Right atrium auricular region (tissue), 2 donors: ENCODE measurements at places on chromosomes 3 and 15. TPM values are rescaled to one million over a fixed set of nuclear protein-coding genes. Genes with fewer than 3 reads are reported as not detected.

The LMLN gene
- 3.5 TPM for total RNA-seq

The COL6A6 gene
- total RNA-seq: 4.0 TPM

The KY gene
- 0.33 TPM for total RNA-seq

The TUSC7 gene
- total RNA-seq: not detected

The BCHE gene
- 13.5 TPM for total RNA-seq

The ZNF774 gene
- total RNA-seq: 3.7 TPM

The GABRR3 gene
- total RNA-seq: not detected

The SH2D7 gene
- total RNA-seq: not detected

The CNTN4 gene
- total RNA-seq: 5.7 TPM

The CCRL2 gene
- 0.89 TPM for total RNA-seq

The POLQ gene
- 0.28 TPM for total RNA-seq

The P2RY1 gene
- 3.1 TPM for total RNA-seq

The CD200R1 gene
- 0.83 TPM for total RNA-seq

The CACNA1D gene
- 2.7 TPM for total RNA-seq

The KNG1 gene
- total RNA-seq: 0.59 TPM

The ATP13A5 gene
- total RNA-seq: not detected

The ACKR4 gene
- 3.9 TPM for total RNA-seq

The CERS3 gene
- total RNA-seq: not detected

The DUOXA2 gene
- not detected for total RNA-seq

The PAK2 gene
- 47.5 TPM for total RNA-seq

The FEM1B gene
- total RNA-seq: 33.1 TPM

The B3GNT5 gene
- 2.0 TPM for total RNA-seq

The CLCN2 gene
- 2.7 TPM for total RNA-seq

The UNC13C gene
- 0.31 TPM for total RNA-seq

The DLEC1 gene
- 0.35 TPM for total RNA-seq

The RLBP1 gene
- not detected for total RNA-seq

The DENND4A gene
- 19.4 TPM for total RNA-seq

The MESP2 gene
- not detected for total RNA-seq

The SCAANT1 gene
- total RNA-seq: not detected

The MKRN3 gene
- total RNA-seq: 0.43 TPM

The AMT gene
- 17.6 TPM for total RNA-seq

The DZIP1L gene
- total RNA-seq: 4.0 TPM

The GCSAM gene
- total RNA-seq: not detected

The PCBP4 gene
- total RNA-seq: 119 TPM

The GPR171 gene
- 0.37 TPM for total RNA-seq

The MYL3 gene
- 223 TPM for total RNA-seq

The ECE2 gene
- not detected for total RNA-seq

The SLC27A2 gene
- total RNA-seq: not detected

The FRMD5 gene
- total RNA-seq: 25.5 TPM

The ITPKA gene
- total RNA-seq: not detected

The IL5RA gene
- 0.51 TPM for total RNA-seq

The SYNPR gene
- total RNA-seq: 8.3 TPM

The PPP2R3A gene
- 49.5 TPM for total RNA-seq

The LXN gene
- total RNA-seq: 20.5 TPM

The TRH gene
- total RNA-seq: 0.55 TPM

The FRMD4B gene
- 30.6 TPM for total RNA-seq

The RBPMS2 gene
- 84.2 TPM for total RNA-seq

The TIMP4 gene
- total RNA-seq: 29.1 TPM

The LRRC15 gene
- 0.08 TPM for total RNA-seq

The LRRIQ4 gene
- not detected for total RNA-seq

The ROPN1 gene
- not detected for total RNA-seq

The GASK1A gene
- 2.1 TPM for total RNA-seq

The RTP3 gene
- not detected for total RNA-seq

The MAP6D1 gene
- total RNA-seq: 9.6 TPM

The NRROS gene
- total RNA-seq: 4.8 TPM

The DUOX1 gene
- 3.6 TPM for total RNA-seq

The NCEH1 gene
- 14.3 TPM for total RNA-seq

The LRRC31 gene
- total RNA-seq: not detected

The TTC21A gene
- 1.8 TPM for total RNA-seq
